IPS DF 19.7 (cell line): ENCODE measurements at places on chromosomes 7 and 10.
A peak's percentile ranks its signal among the peaks of the same experiment; 100 is the strongest.

DNA sequence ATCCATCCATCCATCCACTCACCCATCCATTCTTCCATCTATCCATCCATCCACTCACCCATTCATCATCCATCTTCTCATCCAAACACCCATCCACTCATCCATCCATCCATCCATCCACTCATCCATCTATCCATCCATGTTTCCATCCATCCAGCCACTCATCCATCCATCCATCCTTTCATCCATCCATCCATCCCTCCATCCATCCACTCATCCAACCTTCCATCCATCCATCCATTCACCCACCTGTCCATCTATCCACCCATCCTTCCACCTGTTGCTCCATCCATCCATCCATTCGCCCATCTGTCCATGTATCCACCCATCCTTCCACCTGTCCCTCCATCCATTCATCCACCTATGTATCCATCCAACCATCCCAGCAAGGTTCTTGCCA is 378.4 kb upstream of the PFKP start:
- no peak for DNase-seq

DNA sequence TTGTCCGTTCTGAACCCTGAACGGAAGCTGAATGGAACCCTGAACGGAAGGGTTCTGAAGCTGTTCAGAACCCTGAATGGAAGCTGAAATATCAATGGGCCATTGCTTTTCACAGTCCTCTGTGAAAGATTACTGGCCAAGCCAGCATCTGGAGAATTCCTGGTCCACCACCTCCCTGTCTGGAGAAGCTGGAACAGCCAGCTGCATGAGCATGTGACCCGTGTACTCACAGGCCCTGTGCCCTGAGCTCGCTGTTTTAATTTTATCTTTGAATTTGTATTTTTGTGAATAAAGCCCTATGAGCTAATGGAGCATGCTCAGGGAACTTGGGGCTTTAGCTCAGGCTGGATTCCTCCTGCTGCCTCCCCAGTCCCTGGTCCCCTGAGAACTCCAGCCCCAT is 37.2 kb downstream of the HTRA1 start:
- no peak for DNase-seq

- no peak for DNase-seq
Measured at GRCh38 chr7:124177891-124178290, 145.0 kb upstream of the TMEM229A start.

GRCh38 chr7:154653281-154653680 is 349.6 kb downstream of the PAXIP1 start:
- no peak for DNase-seq

GRCh38 chr7:80740778-80741545 is 102.5 kb downstream of the CD36 start:
- no peak for DNase-seq

DNA sequence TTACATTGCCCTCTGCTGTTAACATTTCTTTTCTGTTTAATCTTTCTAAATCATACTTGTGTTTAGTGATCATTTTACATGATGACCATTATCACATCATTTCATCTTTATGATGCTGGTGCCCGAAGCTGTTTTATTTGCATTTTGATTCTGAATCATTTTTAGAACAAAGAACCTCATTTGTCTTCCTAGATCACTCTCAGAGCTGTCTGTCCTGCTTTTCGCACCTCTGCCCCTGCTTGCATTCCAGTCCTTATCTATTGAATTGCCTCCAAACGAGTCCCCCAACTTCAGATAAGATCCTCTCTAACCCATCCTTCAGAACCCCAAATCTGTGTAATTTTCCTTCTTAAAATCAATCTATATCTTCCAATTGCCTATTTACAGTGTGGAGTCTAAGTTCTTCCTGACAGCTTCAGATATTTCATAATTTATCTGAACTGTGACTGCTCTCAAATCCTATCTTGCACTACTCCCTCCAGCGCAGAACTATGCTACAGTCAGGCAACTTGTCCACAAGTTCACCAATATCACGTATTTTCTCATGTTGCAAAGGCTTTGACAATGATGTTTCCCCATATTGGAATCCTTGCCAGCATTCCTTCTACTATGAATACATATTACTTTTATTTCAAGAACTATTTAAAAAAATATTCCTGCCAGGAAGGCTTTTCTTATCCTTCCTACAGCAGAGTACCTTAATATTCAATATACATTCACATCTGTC is 346.5 kb upstream of the CACNA2D1 start:
- DNase-seq, result no peak

GRCh38 chr7:150311711-150312110 is 11.4 kb upstream of the LRRC61 start:
- no peak for DNase-seq

DNA sequence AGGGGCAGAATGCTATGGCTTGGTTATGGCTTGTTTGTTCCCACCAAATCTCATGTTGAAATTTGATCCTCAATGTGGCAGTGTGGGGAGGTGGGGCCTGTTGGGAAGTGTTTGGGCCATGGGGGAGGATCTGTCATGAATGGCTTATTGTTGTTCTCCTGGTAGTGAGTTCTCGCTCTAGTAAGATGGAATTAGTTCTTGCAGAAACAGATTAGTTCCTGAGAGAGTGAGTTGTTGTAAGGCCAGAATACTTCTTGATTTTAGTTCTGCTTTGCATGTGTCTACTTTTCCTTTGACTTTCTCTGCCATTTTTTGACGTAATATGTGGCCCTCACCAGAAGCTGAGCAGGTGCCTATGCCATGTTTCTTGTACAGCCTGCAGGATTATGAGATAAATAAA is 188.2 kb downstream of the KIF20B start:
- no peak for DNase-seq

DNA sequence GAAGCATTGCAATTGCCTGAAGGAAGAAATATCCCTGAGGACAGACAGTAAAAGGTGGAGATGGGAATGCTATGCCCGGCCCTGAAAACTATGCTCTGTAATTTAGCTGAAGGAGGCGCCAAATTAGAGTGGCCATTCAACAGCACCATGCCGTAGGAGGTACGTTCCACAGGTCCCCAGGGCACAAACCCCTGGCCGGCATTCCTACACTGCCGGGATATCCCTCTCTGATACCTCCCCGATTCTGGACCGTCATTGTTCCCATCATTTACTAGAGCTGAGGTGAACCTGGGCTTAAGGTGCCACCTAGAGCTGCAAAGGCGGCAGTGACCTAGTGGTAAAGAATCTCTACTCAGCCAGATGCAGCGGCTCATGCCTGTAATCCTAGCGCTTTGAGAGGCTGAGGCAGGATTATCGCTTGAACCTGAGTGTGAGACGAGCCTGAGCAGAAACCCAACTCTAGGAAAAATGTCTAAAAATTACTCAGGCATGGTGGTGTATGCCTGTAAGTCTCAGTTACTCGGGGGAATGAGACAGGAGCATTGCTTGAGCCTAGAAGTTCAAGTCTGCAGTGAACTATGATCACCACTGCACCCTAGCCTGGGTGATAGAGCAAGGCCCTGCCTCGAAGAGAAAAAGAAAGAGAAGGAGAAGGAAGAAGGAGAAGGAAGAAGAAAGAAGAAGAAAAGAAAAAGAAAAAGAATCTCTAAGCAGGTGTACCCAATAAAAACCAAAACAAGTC is 53.0 kb upstream of the TNKS2 start:
- DNase-seq, result peak; percentile 80

GRCh38 chr10:178208-178607 is 43.0 kb downstream of the ZMYND11 start:
- no peak for DNase-seq

- no peak for DNase-seq
Measured at GRCh38 chr10:25383686-25384085, 208.9 kb downstream of the GPR158 start.

- DNase-seq, result no peak
Measured at GRCh38 chr10:77318739-77319138, 318.9 kb downstream of the KCNMA1 start.

DNA sequence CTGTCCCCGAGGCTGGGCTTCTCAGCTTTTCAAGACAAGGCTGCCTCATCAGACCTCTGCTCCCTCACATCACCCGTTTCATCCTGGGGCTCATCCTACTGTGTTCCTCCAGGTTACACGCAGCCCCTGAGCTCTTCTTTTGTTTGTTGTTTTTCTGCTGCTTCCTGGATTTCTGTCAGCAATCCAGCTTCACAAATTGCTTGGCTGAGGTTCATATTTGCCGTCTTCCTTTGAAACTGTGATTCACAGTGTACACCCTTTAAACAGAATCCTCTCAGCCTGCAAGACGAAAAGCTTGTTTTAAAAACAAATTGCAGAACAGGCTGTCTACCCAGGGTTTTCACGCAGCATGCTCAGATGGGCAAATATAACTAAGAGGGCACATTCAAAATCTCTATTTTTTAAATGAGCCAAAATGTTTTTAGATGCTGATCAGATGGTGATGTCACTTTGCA is 39.1 kb upstream of the PARD3 start:
- DNase-seq, result no peak

GRCh38 chr10:22447068-22447467 is 101.8 kb downstream of the SPAG6 start:
- DNase-seq, result no peak

DNA sequence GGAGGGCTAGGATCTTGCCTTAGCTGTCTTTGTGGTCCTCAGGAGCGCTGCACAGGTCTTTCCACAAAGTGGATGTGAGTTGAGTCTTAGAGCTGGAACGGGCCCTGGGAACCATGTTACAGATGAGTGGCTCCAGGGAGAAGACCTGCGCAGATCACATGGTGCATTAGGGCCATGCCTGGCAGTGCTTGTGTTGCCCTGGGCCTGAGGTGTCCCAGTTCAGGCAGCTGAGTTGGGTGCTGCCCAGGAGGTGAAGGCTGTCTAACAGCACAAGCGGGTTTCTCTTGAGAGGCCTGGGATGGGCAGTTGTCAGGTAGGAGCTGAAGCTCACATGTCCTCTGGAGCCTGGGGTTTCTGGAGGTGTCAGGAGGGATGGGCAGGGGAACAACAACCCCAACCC is 33.7 kb upstream of the ANKRD2 start:
- DNase-seq, result no peak

DNA sequence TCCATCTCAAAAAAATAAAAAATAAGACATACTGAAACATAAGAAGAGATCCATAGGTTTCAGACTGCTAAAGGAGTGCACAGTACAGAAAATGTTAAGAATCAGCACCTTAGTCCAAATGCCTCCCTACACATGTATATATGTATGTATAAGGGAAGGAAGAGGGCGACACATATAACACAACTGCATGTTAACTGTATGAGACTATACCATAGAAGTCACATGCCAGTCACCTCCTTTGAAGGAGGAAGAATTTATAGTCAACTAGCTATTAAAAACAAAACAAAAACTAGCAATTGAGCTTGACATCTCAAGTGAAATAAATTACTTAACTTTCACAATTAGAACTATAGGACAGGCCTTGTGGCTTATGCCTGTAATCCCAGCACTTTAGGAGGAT is 50.4 kb downstream of the IGF2BP3 start:
- no peak for DNase-seq

DNA sequence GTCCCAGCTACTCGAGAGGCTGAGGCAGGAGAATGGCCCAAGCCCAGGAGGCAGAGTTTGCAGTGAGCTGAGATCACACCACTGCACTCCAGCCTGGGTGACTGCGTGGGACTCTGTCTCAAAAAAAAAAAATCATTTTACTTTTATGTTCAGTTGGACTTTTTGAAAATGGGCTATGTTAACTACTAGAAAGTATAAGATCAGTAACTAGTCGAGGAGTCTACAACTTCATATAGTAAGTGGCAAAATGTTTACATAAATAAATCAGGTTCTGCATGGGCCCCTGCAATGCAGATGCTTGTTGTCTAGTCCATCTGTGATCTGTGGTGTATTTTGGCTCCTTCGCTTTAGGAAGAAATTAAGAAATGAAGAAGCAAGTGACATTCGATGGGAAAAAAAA is 12.3 kb upstream of the ADO start:
- no peak for DNase-seq

DNA sequence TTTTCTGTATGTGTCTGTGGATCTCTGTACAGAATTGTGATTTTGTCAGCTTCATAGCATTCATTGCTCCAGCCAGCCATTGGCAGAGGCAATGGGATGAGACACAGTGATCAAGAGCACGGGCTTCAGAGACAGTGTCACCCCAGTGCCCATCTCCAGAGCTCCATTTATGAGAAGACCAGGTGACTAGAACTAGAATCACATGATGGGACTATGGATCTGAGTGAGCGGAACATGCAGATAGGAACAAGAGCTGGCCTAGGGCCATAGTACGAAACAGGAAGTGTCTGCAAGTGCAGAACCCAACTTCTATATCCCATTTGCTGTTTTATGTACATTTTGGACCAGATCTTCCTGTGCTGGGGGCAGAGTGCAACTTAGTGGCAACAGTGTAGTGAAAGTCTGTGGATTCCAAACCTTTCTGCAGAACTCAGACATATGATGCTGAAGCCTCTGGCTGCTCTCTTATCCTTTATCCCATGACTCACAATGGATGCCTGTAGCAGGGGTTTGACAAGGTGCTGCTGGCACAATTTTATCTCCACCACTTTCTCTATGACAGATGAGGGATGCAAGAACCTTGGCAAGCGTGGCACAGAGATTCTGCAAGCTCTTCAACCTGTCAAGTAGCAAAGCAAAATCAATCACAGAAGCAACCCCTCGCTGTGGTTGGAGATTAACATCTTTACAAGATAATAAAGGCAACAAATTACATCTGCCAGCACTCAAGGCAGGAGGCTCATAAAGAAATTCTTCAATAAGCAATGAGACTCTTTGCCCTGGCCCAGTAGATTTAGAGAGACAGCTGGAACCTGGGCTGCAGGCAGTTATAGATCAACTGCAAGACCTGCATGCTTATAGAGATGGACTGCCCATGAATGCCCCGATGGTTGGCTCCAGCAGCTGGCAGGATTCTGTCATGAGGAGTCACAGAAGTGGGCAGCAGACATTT is 681.3 kb downstream of the TNS3 start:
- DNase-seq, result no peak

GRCh38 chr10:96764425-96765060 is 44.2 kb upstream of the PIK3AP1 start:
- DNase-seq, result no peak

GRCh38 chr10:62614389-62615157 is 189.9 kb upstream of the ADO start:
- no peak for DNase-seq

DNA sequence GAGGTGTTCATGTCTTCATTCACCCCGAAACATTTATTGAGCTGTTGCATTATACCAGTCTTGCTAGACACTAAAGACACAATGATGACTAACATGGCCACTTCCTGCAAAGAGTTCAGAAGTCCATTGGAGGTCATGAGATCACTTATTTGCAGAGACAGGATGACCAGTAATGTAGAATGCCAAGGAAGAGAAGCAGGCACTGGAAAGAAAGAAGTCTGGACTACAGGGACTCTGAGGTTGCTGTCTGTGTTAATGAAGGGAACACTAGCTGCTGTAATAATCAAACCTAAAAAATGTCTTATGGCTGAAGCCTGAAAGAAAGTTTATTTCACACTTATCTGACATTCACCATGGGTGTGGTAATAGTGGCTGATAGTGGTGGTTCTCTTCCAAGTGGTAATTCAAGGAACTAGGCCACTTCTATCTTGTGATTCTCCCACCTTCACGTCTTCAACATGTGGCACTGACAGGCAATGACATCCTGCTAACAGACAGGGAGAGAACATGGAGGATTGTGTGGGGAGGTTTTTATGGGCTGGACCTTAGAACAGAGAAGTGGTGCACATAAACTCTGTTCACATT is 89.2 kb upstream of the MKLN1 start:
- no peak for DNase-seq
